ENCODE measurements at places on chromosomes 16 and 17. TPM values are rescaled to one million over a fixed set of nuclear protein-coding genes. Genes with fewer than 3 reads are reported as not detected.

PLXDC1 gene
- polyA plus RNA-seq: 5.8 TPM

KRTAP4-3 gene
- not detected for polyA plus RNA-seq

RUNDC3A gene
- not detected for polyA plus RNA-seq

RPS2 gene
- polyA plus RNA-seq: 1,683 TPM

LGALS9B gene
- polyA plus RNA-seq: not detected

RHBDF1 gene
- 40.5 TPM for polyA plus RNA-seq

CPHXL2 gene
- not detected for polyA plus RNA-seq

GPS2 gene
- polyA plus RNA-seq: 65.6 TPM

KRTAP2-2 gene
- polyA plus RNA-seq: not detected

ARL5C gene
- not detected for polyA plus RNA-seq

CCDC40 gene
- 0.96 TPM for polyA plus RNA-seq

DNAH3 gene
- 0.01 TPM for polyA plus RNA-seq

TPSD1 gene
- not detected for polyA plus RNA-seq

HS3ST2 gene
- polyA plus RNA-seq: not detected

AANAT gene
- polyA plus RNA-seq: not detected

G6PC1 gene
- polyA plus RNA-seq: not detected

HBA2 gene
- polyA plus RNA-seq: 0.19 TPM

CHD3 gene
- 23.8 TPM for polyA plus RNA-seq

KCNJ18 gene
- polyA plus RNA-seq: not detected

DHX58 gene
- 8.0 TPM for polyA plus RNA-seq

DECR2 gene
- 10.8 TPM for polyA plus RNA-seq

GLTPD2 gene
- polyA plus RNA-seq: not detected

PLEKHG4 gene
- polyA plus RNA-seq: 9.9 TPM

TMEM114 gene
- not detected for polyA plus RNA-seq

CEMP1 gene
- polyA plus RNA-seq: not detected

SLC2A4 gene
- polyA plus RNA-seq: 0.09 TPM

TMED6 gene
- polyA plus RNA-seq: 0.08 TPM

CSH2 gene
- not detected for polyA plus RNA-seq

CCDC200 gene
- polyA plus RNA-seq: not detected

ZFHX3 gene
- 4.4 TPM for polyA plus RNA-seq

C16orf89 gene
- polyA plus RNA-seq: 1.3 TPM

FBXW10 gene
- not detected for polyA plus RNA-seq

CAPNS2 gene
- polyA plus RNA-seq: not detected

MPP2 gene
- polyA plus RNA-seq: 1.2 TPM

OTOP2 gene
- not detected for polyA plus RNA-seq

MYL11 gene
- 0.11 TPM for polyA plus RNA-seq

CRAMP1 gene
- 7.4 TPM for polyA plus RNA-seq

MYH2 gene
- polyA plus RNA-seq: not detected

CES1 gene
- polyA plus RNA-seq: 15.0 TPM

SYCE1L gene
- not detected for polyA plus RNA-seq

TMEM88 gene
- polyA plus RNA-seq: 0.07 TPM

AOC3 gene
- polyA plus RNA-seq: 3.5 TPM

SLC6A2 gene
- not detected for polyA plus RNA-seq

NTHL1 gene
- polyA plus RNA-seq: 8.4 TPM

C1QTNF1 gene
- 15.0 TPM for polyA plus RNA-seq

SOCS1 gene
- polyA plus RNA-seq: 13.2 TPM

MBTD1 gene
- polyA plus RNA-seq: 4.4 TPM

ITGA2B gene
- polyA plus RNA-seq: 0.06 TPM

DHRS7C gene
- polyA plus RNA-seq: not detected

VASN gene
- 61.9 TPM for polyA plus RNA-seq

MMP28 gene
- polyA plus RNA-seq: 1.1 TPM

Data from fibroblast of lung (primary cell).